Stimulated activated CD4-positive, alpha-beta T cell treated with anti-CD3 and anti-CD28 coated beads, Interleukin-1b, Interleukin-23, amount 100 ng/mL, for 24 hours (primary cell): ENCODE measurements at places on chromosomes 5 and 9.

GRCh38 chr9:69894720-69895119 is 74.1 kb downstream of the CFAP95 start:
- no peak for DNase-seq

- DNase-seq, result no peak
Measured at GRCh38 chr9:37035648-37036370, 1.7 kb upstream of the PAX5 start.

DNA sequence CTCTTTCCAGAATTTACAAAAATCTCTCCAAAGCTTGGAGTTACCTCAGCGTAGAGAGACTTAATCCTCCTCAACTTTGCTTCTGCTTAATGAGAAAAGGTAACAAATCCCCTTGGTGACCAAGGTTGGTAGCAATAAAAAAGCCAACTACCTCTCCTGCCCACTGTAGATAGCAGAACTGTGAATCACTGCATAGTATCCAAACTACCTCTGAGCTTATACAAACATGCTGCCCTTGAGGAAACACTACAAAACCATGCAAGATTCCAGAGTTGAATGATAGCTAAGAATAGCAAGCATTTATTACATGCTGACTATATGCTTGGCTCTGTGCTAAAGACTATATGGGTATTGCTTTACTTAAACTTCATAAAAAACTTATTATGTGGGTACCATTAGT is 2.8 kb upstream of the ADAMTS12 start:
- no peak for DNase-seq

DNA sequence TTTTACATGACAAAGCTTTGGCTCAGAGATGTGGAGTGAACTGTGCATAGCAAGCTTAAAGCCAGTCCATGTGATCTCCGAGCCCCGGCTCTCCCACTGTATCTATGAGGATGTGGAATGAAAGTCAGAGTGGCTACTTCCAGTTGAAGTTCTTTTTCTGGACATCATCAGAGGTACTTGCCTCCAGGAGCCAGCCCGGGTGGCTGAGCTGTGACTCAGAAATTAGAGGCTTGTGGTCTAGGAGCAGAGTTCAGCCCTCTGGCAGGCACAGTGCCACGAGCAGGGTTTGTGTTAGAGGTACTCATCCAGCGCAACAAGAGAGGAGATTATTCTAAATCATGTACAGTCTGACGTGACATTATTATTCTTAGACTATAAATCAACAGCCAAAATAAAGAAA is 322.5 kb downstream of the CDK5RAP2 start:
- no peak for DNase-seq

- DNase-seq, result no peak
Measured at GRCh38 chr5:34450338-34450737, 205.8 kb upstream of the RAI14 start.
